ENCODE measurements at places on chromosomes 2 and 18.

DNA sequence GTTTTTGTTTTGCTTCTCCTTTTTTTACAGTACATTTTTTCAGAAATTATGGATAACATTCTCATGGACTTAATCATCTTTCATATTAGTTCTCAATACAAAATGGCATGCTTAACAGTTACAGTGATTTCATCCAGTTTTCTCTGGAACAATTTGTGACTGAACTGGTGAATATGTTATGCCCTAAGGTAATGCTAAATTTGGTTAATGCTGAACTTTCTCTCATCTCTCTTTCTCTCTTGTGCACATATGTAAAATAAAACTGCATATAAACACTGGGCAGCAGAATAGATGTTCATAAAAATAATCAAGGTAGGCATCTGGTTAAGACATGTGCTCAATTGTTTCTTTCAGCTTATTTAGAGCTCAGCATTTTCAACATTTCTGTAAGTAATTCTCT is 196.3 kb upstream of the TMEFF2 start:
- DNase-seq, result no peak

DNA sequence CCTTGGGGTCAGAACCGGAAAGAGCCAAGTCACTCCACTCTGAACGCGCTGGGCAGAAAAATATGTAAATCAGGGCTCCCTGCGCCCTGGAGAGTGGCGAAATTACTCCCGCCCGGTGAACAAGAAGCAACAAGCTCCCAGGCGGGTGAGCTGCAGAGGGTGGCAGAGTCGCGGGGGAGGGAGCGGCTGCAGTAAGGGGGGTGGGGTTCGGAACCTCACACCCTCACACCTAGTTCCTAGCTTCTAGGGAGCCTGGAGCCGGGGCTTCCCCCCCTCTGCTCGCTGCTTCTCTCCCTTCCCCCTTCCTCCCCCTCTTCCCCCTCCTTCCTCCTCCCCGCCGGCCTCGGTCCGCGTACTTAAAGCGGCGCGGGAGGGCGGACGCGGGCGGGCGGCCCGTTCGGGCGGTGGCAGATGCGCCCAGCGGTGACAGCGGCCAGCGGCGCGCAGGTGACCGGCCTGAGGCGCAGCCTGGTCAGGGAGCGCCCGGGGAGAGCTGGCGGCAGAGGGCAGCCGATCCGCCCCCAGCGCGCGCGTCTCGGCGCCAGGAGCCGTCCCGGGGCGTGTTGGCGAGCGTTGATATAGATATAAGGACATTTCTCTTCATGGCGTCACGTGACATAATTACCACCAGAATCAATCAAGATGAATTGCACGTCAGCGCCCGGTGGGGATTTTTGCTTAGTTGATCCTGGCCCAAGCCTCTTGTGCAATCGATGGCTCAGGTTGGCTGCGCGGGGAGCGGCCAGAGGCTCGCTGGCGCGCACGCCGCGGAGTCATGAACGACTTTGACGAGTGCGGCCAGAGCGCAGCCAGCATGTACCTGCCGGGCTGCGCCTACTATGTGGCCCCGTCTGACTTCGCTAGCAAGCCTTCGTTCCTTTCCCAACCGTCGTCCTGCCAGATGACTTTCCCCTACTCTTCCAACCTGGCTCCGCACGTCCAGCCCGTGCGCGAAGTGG is at the start of gene HOXD11:
TSS of gene HOXD11 (plus strand) at position 700 of the 959 bp plus-strand sequence. CDS start at position 776, 76 bp downstream.
- peak; percentile 17 for DNase-seq

DNA sequence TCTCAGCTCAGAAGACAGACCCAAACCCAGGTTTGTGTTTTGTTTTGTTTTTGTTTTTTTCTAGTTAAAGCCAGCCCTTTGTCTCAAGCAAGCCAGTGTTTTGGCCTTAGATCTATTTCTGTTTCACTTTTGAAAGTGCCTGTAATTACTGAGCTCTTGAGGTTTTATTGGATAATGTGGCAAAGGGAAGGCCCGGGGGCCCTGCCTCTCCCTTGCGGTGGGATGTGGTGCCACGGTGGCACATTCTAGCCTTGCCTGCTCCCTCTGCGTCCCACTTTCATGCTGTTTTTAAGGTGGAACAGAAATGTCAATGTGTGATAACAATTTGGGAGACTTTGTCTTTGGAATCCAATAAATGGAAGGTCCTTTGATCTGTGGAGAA is 2.5 kb downstream of the HPCAL1 start:
- DNase-seq, result no peak

DNA sequence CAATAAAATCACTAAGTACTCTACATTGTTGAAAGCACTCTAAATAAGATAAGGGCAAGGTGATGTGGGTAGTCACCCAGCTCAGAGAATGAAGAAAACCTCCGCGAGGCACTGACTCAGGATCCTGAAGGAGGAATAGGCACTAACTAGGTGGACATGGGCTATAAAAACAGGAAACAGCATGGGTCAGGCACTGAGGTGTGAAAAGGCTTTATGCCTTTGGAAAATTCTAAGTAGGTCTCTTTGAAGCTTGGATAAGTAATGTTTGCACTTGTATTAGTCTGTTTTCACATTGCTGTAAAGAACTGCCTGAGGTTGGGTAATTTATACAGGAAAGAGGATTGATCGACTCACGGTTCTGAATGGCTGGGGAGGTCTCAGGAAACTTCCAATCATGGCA is 161.6 kb downstream of the EPHA4 start:
- no peak for DNase-seq

DNA sequence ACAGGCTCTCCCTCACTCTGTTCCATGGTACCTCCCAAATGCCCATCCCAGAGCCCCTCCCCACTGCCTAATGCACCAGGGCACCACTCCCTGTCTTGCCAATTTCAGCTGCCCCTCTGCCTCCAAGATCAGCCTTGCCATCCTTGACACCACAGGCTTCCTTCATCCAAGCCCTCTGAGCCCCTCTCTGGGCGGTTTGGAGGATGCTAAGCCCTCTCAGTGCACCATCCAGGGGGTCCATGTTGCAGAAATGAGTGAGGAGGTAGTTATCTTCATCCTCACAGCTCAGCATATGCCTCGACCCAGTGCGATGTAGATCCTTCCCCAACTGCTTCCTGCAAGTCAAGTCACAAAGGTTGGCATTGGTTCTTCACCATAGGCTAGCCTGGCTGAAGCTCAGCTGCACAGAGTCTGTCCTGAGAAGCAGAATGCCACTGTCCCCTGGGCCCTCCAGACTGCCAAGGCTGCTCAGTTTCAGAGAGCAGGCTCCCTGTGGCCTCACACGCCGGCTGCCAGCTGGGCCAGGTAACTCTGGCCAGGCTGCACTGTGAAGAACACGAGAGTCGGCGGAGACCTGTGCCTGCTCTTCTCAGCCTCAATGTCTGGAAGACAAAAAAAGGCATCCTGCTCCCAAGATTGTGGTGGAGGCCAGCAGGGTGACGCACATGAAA is 9.9 kb upstream of the MAP3K2 start:
- DNase-seq, result no peak

GRCh38 chr2:767440-767839 is 90.2 kb upstream of the TMEM18 start:
- DNase-seq, result no peak

GRCh38 chr2:106063181-106063580 is 130.9 kb downstream of the UXS1 start:
- no peak for DNase-seq

DNA sequence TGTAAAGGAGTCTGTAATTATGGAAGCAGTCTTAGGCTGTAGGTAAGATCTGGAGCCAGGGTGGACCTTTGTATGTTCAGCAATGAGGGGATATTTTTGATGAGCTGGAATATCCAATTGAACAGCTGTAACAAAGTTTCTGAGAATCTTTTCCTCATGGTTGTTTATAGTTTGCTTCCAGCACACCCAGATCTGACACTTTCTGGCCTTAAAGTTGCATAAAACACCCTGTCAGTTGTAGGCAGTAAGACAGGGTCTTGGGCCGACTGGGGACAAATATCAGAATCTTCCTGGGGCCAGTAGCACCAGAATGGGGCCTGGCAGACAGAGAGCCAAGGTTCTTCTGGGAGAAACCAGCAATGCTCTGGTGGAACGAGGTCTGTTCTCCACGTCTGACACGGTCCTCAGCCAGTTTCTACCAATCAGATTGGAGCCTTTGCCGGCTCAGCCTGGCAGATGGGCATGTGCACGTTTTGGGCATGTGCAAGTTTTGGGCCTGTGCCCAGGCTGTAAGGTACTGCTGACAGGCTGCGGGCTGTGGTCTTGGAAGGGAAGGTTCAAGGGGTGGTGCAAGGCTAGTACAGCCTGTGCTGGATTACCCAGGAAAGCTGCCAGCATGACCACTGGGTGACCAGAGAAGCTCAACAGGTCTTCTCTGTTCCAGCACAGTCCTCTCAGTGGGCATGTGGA is 89.8 kb downstream of the PRKCE start:
- DNase-seq, result no peak

GRCh38 chr2:230658877-230659652 is 53.6 kb upstream of the CAB39 start:
- no peak for DNase-seq

GRCh38 chr18:11849841-11850634 is 1.2 kb upstream of the CHMP1B start:
- peak; percentile 66 for DNase-seq

DNA sequence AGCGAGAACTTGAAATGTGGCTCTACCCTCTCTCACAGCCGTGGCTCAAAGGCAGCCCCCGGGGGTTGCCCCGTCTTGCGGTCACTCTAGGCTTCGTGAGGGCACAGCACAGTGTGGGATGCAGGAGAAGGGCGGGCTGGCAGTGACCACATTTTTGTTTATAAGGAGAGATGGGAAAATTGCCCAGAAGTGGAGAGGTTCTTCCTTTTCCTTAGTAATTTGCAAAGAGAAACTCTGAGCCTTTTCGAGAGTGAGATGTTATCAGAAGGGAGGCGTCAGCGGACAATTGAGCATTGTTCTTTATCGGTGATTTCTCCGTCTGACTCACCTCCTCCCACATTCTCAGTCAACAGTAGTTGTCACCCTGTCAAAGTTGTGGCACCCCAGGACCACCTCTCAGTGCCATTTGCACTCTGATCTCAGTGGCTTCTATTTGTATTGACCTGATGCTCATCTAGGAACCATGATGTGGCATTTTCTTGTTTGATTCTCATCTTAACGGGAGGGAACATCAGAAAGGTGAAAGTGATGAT is 89.6 kb downstream of the ACAA2 start:
- no peak for DNase-seq

GRCh38 chr2:101387151-101387834 is at the start of gene CREG2:
Gene CREG2 (minus strand): TSS chr2:101387503. CDS start chr2:101387457, 46 bp downstream.
- DNase-seq, result peak; percentile 42

DNA sequence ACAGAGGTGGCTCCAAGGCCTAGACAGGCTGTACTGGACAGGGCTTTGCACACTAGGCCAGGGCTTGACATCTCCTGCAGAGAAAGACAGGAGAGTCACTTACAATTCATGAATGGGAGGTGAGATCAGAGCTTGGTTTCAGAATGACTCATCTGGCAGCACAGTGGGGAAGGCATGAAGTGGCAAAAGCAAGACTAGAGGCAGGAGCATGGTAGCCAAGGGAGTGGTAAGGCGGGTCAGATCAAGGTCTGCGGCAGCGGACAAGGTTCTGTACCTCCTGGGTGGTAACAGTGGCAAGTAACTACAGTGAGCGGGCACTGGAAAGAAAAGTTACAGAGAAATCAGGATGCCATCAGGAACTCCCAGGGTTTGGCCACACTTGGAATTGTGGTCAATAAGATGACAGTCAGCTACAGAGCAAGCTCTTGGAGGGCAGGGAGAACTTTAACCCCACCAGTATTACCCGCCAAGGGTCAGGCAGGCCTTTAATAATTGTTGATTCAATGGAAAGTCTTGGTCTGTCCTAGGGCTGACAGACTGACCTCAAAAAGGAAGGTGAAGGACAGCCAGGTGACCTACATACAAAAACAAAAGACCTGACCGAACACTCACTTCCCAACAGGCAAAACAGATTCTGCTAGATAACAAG is 5.7 kb downstream of the MCFD2 start:
- DNase-seq, result peak; percentile 89

- DNase-seq, result no peak
These were observed 75.1 kb downstream of the RFTN2 start for GRCh38 chr2:197600306-197600705.

GRCh38 chr2:64391940-64392339 is 62.0 kb upstream of the LGALSL start:
- peak; percentile 76 for DNase-seq

DNA sequence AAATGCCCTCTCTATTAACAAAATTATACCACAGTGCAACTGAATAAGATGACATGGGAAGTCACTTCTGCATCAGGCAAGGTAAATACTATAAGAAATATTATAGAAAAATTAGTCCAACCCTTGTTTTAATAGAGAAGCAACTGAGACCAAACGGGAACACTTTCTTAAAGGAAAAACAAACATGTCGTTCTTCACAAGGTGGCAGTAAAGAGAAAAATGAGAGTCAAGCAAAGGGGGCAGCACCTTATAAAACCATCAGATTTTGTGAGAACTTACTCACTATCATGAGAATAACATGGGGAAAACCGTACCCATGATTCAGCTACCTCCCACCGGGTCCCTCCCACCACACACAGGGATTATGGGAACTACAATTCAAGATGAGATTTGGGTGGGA is 481.7 kb upstream of the CRIM1 start:
- no peak for DNase-seq

DNA sequence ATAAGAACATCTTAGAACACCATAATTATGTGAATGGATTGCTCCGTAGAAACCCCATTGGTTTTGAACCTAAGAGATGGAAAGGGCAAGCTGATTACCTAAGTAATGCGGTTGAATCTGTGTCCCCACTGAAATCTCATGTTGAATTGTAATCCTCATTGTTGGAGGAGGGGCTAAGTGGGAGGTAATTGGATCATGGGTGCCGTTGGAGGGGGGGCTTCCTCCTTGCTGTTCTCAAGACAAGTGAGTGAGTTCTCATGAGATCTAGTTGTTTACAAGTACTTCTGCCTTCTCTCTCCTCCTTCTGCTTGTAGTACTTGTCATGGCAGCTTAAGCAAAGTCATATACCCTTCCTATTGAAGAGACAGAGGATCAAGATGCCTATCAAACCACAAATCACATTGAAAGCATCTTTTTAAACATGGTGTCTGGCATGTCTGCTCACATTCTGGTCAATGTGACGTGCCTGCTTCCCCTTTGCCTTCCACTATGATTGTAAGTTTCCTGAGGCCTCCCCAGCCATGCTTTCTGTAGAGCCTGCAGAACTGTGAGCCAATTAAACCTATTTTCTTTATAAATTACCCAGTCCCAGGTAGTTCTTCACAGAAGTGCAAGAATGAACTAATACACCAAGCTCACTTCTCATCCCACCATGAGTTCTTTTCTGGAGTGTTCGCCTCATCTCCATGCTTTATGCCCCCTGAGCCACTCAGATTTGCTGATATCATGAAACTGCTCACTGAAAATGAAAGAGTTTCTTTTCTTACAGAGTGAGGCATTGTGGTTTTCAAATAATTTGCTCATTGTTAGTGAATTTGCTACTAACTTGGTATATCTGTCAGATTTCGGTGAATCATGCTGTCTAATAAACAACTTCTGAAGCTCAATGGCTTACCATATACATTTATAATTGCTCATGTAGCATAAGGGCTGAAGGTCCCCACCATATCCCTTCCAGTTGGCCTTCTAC is 23.6 kb downstream of the KCNE4 start:
- DNase-seq, result no peak

- DNase-seq, result no peak
These were observed 20.1 kb upstream of the ID2 start for GRCh38 chr2:8661736-8662135.

DNA sequence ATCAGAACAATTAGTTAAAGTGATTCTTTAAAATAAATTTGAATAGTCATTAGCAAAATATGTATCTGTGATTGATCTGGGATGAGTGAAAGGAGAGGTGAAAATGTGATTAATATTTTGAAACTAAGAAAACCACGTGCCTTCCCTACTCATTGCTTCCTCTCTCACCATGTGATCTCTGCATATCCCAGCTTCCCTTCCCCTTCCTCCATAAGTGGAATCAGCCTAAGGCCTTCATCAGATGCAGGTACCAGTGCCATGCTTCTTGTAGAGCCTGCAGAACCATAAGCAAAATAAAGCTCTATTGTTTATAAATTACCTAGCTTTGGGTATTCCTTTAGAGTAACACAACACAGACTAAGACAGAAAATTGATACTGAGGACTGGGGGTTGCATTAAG is 11.2 kb upstream of the STAT1 start:
- no peak for DNase-seq

Data from NCI-H226 (cell line).